NCI-H510A (cell line): ENCODE measurements at places on chromosomes 11 and 22.

DNA sequence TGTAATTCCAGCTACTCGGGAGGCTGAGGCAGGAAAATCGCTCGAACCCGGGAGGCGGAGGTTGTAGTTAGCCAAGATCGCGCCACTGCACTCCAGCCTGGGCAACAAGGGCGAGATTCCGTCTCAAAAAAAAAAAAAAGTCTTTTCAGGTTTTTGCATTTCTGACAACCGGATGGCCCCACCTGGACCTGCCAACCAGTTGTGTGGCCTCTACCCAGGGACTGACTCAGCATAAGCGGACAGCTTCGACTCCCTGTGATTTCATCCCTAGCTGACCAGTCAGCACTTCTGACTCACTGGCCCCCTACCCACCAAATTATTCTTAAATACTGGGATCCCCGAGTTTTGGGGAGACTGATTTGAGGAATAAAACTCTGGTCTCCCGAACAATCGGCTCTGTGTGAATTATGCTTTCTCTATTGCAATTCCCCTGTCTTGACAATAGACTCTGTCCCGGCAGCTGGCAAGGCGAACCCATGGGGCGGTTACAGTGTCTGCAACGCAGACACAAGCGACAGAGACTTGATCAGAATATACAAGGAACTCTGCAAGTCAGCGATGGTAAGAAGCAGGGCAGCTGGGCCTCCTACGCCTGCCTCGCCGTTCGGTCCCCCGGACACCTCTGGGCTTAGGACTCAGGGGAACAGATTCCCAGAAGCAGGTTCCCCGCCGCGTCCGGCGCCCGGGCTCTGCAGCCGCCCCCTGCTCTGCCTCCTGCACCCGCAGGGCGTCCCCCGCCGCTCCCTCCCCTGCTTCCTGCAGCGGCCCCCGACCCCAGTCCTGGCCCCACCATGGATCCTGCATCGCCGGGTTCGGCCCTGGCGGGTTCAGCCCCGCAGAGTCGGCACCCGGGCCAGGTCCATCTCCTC, 741 bp upstream of the TALDO1 start:
- DNase-seq, result no peak

GRCh38 chr11:27429761-27430393, 42.7 kb downstream of the LGR4 start:
- no peak for DNase-seq

DNA sequence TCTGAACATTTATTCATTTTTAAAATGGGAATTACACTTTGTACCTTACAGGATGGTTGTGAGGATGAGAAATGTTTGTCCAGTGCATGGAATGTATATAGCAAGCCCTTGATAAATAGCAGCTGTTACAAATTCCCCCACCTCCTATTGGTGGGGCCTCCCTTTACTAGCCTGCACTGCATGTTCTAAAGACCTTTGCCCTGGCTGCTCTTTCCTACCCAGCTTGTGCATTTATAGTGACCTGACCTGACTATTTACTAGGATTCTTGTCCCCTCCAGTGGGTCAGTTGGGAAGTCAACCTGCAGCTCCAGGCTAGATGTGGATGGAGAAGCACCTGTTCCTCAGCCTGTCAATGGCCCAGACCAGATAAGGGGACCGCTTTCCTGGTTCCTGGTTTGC, 180.3 kb downstream of the HIPK3 start:
- DNase-seq, result no peak

- no peak for DNase-seq
These were observed 46.3 kb upstream of the GRK3 start for GRCh38 chr22:25518000-25518663.

GRCh38 chr22:50175921-50176849, 5.7 kb downstream of the PANX2 start:
- DNase-seq, result no peak

DNA sequence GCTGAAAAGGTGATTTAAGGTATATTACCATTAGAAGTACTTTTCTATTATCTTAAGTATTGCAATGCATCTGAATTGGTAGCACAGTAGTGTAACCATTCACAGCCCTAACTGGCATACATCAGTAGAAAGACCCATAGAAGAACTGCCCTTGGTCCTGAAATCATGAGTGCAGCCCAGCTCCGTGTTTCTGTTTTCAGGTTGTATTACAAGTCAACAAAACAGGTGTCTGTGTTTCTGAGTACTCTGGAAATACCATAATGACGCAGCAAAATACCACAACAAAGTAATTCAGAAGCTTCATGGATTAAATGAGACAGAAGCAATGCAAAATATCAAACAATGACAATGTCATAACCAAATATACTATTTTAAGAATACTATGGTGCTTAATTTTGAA, 226.3 kb downstream of the OPCML start:
- DNase-seq, result no peak

DNA sequence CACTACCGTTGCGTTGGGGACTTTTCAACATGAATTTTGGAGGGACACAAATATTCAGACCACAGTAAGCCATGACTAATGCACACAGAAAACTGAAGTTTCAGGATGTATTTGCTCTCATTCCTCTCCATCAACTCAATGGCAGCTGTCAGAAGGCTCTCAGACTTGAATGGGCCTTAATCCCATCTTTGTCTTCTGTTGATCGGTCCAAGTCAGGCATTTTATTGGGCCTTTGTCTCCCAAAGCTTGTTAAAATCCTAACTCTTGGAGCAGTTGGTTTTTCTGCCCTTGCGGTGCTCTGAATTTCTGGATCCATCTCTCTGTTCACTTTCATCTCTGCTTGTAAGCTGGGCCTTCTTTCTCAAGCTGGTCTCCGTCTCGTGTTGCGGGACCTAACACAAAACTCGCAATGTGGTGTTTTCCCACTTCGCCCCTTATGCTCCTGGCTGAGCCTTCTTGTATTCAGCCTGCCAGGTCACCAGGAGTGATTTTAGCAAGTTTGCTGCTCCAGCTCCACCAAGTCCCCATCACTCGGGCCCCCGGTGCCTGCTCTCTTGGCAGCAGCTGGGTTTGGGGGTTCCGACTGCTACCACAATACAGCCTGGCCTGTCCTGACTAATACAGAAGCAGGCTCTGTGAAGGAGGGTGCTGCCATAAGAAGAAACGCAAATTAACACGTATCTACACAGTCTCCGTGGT, 27.0 kb downstream of the TSPAN32 start:
- DNase-seq, result no peak

- DNase-seq, result no peak
These were observed 19.2 kb downstream of the DTX4 start for GRCh38 chr11:59191095-59191494.

DNA sequence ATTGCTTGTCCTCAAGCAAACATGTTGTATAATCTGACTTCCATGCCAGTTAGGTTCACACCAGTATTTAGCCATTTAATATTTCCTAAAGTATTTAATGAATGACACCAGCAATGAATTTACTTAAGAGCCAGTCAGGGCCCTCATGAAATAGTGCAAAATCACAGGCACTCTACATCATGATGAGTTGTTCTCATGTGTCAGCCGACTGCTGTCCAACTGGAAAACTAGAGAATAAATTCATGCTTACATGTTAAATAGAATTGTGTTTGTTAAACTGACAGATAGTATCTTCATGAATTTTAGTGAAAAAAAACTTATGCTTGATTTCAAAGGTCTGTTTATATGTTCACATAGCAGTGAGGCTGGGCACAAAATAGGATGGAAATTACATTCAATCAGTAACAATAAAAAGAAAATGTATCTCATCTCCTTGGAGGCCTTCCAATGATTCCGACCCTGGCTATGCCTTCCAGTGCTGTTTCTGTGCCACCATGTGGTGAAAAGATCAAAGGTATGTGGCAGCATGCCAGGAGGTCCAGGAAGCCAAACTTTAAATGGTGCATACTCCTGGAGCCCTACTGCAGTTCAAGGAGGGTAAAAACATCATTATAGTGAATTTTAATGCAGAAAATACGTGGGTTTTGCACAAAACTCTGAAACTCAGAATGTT, 45.2 kb downstream of the CTSC start:
- DNase-seq, result no peak
